ENCODE measurements at places on chromosomes 11 and 22.
A peak's percentile ranks its signal among the peaks of the same experiment; 100 is the strongest.

DNA sequence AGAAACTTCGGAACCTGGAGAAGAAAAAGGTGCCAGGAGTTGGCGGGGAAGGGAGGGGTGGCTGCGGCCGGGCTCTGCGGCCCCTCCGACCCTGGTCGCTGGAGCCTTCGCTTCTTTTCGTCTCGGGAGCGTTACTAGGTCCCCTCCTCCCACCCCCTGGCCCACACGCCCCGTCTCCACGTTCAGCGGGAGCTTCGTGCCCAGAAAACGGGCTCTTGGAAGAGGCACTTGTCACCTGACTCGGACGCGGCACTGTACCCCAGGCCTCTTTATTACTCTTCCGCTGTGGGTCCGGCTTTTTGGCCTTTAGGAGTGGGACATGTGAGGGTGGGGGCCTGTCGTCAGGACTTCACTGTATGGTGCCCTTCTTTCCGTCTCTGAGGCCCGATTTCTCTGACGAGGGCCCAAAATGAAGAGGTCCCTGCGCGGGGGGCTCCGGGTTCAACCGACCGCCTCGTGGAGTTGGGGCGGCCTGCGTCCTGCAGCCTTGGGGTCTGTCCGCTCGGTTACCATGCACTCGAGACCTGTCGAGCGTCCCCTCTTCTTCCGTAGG, 1.2 kb downstream of the CAPRIN1 start:
- peak; percentile 37 for DNase-seq

GRCh38 chr11:41175304-41175972, 284.0 kb downstream of the LRRC4C start:
- peak; percentile 2 for DNase-seq

GRCh38 chr11:36757075-36757474, 159.0 kb upstream of the RAG2 start:
- DNase-seq: no peak

- peak; percentile 41 for DNase-seq
Measured at GRCh38 chr11:17513853-17514252, 30.4 kb downstream of the USH1C start.

DNA sequence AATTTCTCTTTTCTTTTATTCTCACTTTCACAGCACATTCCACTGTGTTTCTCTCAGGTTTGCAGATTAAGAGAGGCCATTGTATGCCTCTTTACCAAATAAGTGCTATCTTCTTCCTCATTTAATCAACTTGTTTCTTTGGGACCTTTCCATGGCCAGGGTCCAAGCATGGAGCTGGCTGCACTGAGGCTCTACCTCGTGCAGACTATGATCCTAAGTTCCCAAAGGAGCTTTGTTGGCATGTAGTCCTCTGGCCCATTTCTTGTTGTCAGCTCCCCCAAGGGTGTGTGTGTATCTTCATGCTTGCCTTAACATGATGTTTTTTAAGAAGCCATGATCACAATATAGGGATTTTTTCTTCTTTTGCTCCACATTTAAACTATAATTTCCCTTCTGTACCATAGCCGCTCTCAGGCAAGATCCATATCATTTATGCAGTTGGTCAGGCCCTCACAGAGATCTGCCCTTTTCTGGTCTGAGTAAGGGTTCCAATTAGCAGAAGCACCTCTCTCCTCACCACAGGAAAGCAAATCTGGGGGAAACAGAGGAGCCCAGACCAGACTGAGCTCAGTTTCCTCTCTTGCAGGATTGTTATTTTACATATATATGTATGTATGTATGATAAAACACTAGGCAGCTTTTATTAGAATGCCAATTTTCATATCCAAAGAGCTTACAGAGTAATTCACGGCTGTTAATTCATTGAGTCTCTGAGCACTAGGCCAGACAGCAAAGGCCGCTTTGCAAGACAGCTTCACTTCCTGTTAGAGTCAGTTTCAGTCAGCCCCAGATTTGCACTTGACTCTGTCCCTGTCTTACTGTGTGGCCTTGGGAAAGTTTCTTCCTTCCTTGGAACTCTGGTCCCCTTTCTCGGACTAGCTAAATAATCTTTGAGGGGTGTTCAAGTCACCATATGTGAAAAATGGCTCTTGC, 34.3 kb downstream of the CYB5R2 start:
- DNase-seq: no peak

GRCh38 chr11:65504674-65505465, 6.0 kb downstream of the MALAT1 start:
- DNase-seq: peak; percentile 37

DNA sequence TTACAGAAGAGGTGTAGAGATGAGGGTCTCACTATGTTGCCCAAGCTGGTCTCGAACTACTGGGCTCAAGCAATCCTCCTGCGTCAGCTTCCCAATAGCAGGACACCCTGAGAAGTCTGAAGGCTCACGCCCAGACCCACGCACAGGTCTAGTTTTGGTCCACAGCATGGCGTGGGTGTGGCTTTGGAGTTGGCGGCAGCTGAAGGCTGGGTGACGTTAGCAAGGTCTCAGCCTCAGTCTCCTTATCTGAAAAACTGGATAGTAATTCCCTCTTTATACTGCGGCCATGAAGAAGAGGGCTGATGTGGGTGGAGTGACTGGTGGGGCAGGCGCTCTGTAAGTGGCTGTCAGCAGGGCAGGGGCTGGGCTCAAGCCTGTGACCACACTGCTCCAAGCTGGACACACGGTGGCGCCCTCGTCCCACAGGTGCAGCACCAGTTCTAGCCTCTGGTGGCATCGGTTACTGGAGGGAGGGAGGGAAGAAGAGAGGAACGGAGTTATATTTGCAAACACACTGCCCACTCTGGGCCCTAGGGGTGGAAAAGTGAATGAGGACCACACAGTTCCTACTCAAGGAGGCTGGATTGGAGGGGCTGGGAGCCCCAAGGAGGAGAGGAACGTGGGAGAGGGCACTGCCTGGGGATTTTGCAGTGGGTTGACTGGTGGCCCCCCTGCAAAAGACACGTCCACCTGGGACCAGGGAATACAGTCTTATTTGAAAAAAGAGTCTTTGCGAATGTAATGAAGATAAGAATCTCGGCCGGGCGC, 19.6 kb upstream of the CARD10 start:
- DNase-seq: peak; percentile 93
